ENCODE measurements at places on chromosomes 1 and 21.

DNA sequence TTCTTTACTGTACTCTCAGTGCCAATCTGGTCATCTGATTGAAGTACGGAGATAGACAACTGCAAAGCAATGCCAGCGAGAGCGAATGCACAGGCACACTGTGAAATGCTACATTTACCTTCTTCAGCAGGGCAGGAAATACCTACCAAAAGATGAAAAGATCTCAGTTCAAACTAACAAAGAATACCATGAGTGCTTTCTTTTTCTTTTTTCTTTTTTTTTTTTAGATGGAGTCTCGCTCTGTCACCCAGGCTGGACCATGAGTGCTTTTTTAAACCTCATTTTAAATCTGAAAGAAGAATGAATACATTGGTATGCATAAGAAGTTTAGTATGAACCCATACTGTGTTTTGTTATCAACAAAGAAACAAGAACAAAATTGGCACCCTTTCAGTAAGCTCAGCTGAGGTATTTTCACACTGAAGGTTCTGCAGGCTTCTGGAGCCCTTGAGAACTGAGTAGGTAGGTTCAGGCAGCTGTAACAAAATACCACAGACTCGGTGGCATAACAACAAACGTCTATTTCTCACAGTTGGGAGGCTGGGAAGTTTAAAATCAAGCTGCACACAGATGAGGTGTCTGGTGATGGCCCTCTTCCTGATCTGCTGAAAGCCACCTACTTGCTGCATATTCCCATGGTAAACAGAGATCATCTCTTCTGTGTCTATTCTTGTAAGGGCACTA lies 1.7 kb upstream of the CHI3L2 start:
- no peak for DNase-seq

DNA sequence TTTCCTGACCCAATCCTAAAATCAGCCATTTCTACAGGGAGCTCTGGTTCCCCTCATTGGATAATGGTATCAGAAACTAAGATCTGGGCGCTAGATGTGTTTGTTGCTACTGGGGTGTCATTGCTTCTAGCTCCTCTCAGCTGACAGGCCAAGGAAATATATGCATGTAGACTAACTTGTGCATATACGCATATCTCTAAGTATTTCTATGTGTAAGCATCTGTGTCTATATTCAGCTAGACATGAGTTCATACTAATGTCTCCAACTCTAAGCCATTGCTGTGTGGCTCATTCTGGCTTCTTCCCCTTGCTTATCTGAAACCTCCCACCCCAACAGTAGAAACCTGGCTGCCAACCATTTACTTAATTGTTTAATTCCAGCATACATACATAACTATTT lies 130.3 kb upstream of the MAGI3 start:
- no peak for DNase-seq

- DNase-seq: peak; percentile 74
Measured at GRCh38 chr1:178465011-178465410, 31.8 kb downstream of the CLEC20A start.

DNA sequence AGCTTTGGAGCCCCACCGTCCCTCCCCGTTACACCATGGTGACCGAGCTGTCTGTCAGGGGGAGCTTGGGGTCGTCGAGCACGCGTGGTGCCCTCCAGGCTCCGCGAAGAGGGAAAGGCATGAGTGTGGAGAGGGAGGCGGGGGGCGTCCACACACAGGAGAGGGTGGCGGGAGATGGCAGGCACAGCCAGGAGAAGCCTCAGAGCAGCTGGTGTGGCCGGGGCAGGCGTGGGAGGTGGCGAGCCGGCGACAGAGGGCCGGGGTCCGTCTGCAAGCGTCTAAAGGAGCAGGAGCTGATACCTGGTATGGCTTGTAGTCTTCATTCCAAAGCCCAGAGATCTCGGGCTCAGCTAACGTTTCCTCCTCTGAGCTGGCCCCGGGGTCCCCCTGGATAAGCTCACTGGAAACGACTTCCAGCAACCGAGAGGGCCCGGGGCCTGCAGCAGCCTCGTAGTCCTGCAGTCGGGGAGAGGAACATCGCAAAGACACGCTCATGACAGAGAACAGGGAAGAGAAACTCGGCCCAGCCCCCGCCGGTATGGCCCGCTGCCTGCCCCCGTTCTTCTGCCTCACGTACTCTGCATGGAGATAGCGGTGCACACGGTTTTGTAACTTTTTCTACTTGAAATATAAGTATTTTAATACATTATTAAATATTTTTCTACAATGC lies 37.4 kb downstream of the CFAP74 start:
- no peak for DNase-seq

- DNase-seq: peak; percentile 54
Measured at GRCh38 chr1:51535006-51535592, 16.0 kb upstream of the EPS15 start.

DNA sequence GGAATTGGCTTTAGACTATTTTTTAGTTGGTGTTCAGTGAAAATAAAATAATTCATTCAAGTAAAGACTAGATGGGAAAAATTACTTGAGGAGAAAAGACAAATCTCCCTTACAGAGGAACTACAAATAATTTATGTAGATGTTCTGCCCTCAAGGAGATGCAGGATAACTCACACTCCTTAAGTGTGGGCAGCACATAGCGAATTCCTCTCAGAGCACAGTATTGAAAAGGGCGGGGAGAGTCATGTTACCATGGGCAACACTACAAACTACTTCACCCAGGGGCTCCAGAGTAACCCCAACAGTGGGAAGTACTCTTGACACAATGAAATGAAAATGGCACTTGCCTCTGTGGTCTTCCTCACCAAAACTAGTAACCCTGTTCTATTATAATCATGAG lies 20.6 kb upstream of the LAMC2 start:
- no peak for DNase-seq

DNA sequence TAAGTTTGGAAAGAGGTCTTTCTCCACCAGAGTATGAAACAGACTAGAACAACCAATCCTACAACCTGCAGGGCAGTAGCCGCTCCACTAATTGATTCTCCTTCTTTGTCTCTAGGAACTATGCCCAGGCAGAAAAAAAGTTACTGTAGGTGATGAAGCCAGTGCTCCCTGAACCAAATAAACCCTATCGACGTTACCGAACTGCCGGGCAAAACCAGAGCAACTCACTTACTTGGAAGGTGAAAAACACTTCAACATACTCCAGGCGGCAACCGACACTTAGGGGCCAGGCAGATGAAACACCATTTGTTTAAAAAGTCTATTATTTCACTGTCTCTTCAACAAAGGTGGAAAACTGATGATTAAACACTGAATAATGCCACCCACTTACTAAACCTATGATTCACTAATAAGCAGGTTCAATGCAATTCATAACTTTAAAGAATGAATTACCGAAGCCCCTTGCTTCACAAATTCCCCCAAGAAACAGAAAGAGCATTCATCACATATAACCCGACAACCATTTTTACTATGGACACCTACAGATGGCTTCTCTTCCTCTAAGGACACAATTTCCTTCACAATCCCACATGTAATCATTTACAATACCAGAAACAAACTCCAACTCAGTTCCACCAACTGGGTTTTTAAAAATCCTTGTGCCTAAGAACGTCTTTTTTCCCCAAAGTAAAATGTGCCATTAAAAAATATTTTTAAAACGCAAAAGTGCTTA lies 1.6 kb downstream of the NRIP1 start:
- peak; percentile 74 for DNase-seq

DNA sequence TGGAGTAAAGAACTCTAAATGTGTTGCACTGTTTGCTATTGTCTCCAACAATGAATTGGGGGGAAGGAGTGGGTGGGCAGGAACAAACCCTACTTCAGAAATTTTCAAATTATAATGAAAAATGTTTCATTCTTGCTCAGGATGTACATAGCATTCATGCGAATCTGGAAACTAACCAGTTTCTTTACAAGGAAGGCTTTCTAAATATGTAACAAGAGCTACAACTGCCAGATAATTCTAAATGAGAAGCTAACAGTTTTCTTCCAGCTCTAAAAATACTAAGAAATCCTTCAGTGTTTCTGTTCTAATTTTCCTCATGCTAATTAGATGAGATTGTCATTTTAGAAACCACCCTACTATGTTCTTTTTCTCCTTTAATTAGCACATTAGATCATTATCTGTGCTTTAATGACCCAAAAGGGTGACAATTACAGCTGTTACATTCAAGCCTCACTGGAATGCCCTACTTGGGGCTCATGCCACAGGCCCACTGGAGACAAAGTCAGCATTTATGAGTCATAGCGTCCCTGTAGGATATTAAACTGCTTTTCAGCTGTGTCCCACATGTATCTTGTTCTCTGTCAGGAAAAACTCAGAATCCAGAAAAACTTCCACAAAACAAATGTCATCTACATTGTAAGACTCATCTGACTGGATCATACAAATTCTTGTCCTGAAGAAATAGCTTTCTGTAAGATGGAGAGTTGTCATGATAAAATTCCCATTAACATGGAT lies 804.6 kb upstream of the CXADR start:
- no peak for DNase-seq

- DNase-seq: no peak
Measured at GRCh38 chr1:225851805-225852204, 30.4 kb downstream of the TMEM63A start.

- peak; percentile 85 for DNase-seq
Measured at GRCh38 chr1:8351693-8352470, 34.0 kb downstream of the SLC45A1 start.

GRCh38 chr1:50423670-50424000 lies 392 bp upstream of the DMRTA2 start:
- peak; percentile 72 for DNase-seq

GRCh38 chr1:151729157-151729965 lies 8.0 kb downstream of the RIIAD1 start:
- DNase-seq: no peak
